ENCODE measurements at places on chromosomes 5 and 9. TPM values are rescaled to one million over a fixed set of nuclear protein-coding genes. Genes with fewer than 3 reads are reported as not detected.

- peak; percentile 92 for DNase-seq
These were observed 42.8 kb downstream of the NFIB start for GRCh38 chr9:14271093-14271673.

DNA sequence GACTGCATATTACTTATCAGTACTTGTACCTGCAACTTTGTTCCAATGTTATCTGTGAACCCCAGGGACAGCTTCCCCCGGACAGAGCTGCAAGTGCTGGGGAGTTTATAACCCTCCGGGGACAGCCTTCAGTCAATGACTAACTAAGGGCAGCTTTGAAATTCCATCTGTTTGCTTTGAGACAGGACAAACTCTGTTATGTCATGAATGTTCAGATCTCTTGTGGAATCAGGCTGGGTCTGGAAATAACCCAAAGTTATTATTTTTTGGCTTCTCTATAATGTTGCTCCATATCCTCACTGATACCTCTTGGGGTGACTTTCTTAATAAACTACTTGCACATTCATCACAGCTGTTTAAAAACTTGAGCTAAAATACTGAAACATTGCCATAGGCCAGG, 617.5 kb upstream of the TLE4 start:
- DNase-seq = no peak

DNA sequence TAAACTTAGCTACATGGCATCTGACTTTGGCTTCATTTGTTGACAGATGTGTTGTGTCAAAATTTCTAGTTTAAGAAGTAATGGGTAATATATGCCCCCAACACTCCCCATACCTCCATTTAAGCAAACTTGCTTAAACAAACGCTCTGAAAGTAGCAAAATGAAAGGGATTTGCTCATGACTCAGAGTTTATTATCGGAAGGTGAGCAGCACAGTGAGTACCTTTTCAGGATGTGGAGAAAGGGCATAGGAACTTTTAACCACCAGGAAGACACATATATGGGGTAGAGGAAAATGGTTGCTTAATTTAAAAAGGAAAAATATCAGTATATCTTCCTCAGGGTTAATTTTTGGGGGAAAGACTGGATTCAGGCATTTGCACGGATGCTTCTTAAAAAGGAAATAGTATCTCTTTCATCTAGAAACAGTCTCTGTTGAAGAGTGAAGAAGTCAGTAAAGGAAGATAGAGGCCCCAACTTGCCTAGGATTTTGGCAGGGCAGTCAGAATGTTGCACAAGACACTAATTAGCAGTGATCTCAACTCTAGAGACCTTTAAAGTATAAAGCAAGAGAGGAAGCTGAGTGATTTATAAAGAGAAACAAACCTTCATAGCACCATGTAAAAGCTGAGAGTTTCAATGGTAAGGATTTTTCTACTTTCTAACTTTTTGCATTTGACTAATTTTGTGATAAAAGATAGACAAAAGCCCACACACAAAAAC, 155.1 kb downstream of the TRIO start:
- DNase-seq = no peak

DNA sequence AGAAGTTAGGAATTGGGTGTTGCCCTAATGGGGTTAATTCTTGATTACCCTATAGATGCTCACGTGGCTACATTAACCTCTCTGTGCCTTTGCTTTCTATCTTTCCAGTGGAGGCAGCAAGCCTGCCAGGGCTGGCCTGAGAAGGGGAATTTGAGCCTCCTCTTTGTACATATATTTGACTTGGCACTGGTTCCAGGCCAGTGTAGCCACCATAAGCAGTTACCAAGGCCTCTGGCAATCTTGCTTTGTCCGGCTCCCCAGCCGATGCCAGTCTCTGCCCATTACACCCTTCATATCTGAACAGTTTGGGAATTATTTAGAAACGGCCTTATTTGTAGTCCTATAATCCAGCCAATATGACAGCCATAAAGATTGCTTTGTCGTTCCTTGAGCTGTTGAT, 58.6 kb upstream of the PPARGC1B start:
- DNase-seq = no peak

GRCh38 chr9:95586326-95586725, 69.6 kb upstream of the PTCH1 start:
- no peak for DNase-seq

- DNase-seq = no peak
These were observed 383.4 kb downstream of the MLLT3 start for GRCh38 chr9:20238921-20239320.

GRCh38 chr9:108645520-108645919, 210.3 kb downstream of the ACTL7B start:
- DNase-seq = no peak

- no peak for DNase-seq
These were observed 2.1 kb upstream of the NDST1 start for GRCh38 chr5:150505816-150506215.

DNA sequence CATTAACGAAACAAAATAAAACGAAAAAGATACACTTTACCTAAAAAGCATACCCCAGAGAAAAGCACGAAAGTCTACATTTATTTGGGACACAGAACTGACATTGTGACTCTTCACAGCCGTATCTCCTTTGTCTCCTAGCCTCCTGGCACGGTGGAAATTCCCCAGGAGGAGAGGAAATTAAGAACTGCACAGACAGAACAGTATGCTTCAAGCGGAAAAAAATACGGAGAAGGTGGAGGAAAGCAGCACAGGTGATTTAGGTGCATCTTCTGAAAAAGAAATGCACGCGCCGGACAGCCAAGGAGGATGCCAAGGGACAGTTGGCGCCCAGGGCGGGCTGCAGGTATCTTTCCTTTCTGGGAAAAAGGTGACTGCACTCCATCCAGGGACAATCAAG, 32.0 kb downstream of the DDX31 start:
- peak; percentile 26 for DNase-seq

GRCh38 chr5:171997011-171997410, 9.4 kb downstream of the FBXW11 start:
- DNase-seq = no peak

DNA sequence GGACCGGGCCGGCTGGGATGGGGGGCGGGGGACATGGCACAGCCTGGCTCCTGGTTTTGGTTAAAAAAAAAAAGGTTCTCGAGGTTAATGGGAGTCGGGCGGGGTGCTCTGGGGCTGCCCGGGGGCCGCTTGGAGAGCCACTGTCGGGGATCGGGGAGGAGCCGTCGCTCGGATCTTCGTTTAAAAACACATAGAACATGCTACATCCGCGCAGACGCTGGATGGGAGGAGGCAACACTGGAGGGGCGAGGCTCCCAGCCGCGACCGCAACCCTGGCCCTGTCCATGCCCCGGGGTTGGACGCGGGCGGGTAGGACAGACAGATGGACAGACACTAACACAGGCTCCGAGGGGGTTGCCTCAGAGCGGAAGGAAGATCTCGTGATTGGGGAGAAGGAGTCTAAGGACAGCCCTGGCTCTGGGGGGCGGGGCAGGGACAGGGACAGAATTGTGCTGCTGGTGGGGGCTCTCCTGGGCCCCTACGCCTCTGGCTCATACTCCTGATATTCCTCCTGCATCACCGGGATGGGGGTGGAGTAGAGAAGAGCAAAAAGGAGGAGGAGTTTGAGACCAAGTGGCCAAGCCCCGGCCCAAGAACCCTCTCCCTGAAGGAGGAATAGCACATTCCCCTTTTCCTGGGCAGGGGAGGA, 9.9 kb downstream of the SNCB start:
- DNase-seq = no peak

DNA sequence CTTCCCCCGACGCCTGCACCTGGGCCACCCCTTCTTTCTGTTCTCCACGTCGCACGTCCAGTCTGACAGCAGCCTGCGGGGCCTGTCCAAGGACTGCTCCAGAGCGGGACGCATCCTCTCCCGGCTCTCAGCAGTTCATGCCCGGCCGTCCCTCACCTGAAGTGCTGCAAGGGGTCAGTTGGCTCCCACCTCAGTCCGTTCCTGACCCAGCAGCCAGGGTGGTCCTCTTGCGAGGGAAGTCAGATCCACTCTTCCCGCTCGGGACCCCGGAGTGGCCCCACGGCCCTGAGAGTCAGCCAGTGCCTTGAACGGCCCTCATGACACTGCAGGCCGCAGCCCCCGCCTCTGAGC, 249.7 kb upstream of the IRX4 start:
- peak; percentile 82 for DNase-seq

DNA sequence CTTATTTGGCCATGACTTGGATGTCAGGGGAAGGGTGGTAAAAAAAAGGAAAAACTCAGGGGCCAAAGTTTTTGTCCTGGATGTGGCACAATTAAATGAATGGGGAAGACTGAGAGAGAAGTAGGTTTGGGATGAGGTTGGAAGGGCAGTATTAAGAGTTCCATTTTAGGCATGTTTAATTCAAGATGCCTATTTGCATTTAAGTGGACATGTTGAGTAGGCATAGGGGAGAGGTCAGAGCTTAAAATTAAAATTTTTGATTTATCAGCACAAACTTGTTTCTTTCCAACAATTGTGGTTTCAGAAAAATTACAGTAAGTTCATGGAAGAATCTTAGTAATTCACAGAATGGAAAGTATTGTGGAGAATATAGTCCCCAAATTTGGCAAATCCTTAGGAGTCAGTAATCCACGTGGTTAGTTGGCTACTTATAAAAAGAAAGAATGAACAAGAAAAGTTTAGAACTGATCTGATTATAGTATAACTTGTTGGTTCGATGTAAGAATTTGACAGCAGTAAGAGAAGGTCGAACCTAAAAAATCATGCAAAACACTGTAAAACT, 265.9 kb downstream of the SAXO1 start:
- no peak for DNase-seq

- no peak for DNase-seq
These were observed 332.7 kb downstream of the DIRAS2 start for GRCh38 chr9:90309809-90310520.

GRCh38 chr9:4349816-4350418, 50.0 kb upstream of the GLIS3 start:
- no peak for DNase-seq

DNA sequence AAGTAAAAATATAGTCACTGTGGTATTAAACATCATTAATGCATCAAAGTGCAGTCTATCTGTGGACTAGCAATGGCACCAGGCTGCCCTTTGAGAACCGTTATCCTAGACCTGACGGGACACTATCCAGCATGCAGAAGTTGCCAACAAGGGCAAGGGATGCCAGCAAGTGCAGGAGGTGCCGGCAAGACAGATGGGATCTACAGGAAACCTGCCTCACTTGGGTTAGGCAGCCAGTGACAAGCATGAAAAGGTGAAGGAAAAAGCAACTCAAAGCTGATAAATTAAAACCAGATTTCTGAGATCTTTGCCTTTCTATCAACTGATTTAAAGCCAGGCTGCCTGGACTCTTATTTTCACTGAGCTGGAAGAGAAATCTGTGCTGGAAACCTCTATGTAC, 315.2 kb upstream of the PDE4D start:
- DNase-seq = no peak

DNA sequence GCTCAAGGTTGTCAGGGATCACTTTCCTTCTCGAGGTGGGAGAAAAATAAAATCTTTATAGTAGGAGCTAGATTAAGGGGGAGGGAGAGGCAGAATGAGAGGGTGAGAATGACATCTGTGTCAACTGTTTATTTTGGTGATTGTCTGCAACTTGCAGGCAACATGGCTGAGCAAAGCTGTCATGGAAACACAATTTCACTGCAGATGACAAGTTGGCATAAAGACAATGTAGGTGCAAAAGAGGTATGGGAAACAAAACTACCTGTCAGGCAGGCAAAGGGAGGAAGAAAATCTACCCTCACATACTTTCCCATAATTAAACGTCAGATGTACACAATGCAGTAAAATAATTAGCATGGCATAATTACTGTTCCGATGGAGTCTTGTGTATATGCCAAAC, 167.4 kb downstream of the SLIT3 start:
- no peak for DNase-seq

GRCh38 chr9:73023025-73023541, 70.2 kb upstream of the ALDH1A1 start:
- no peak for DNase-seq

CREB3 gene
- total RNA-seq = 18.2 TPM

MEGF10 gene
- total RNA-seq = 6.0 TPM

PCDH12 gene
- 0.34 TPM for total RNA-seq

LMBRD2 gene
- total RNA-seq = 12.2 TPM

COL15A1 gene
- 2.3 TPM for total RNA-seq

FYB1 gene
- total RNA-seq = 5.0 TPM

PNPLA7 gene
- total RNA-seq = 24.1 TPM

LHX3 gene
- total RNA-seq = not detected

GNA14 gene
- total RNA-seq = 1.9 TPM

ARL14EPL gene
- not detected for total RNA-seq

SLC45A2 gene
- 2.1 TPM for total RNA-seq

IL3 gene
- not detected for total RNA-seq

GRXCR2 gene
- 0.69 TPM for total RNA-seq

All from lower leg skin (tissue), 4 donors.